GDM1 (cell line): ENCODE measurements at places on chromosomes 3 and 15.
A peak's percentile ranks its signal among the peaks of the same experiment; 100 is the strongest.

DNA sequence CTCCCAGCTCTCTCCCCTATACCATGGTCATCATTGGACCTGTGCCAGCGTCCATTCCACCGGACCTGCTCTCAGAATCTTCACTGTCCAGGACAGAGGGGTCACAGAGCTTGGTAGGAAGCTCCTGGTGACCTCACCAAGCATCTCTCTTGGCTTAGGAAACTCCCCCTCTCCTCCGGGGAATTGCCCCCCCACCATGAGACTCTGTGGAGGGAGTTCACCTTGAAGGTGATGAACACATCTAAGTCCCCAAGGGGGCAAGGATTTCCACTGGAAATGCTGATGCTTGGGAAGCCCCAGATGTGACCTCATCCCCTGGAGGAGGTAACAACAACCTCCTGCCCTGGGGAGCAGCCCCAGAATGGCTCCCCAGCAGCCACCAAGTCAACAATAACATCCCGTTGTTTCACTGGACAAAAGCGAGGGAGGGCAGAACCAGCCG, 3.2 kb downstream of the SEMA7A start:
- no peak for DNase-seq

- DNase-seq = no peak
Observed at GRCh38 chr3:31634476-31634875, 101.8 kb downstream of the STT3B start.

GRCh38 chr3:182309120-182309519, 484.2 kb upstream of the ATP11B start:
- DNase-seq = no peak

DNA sequence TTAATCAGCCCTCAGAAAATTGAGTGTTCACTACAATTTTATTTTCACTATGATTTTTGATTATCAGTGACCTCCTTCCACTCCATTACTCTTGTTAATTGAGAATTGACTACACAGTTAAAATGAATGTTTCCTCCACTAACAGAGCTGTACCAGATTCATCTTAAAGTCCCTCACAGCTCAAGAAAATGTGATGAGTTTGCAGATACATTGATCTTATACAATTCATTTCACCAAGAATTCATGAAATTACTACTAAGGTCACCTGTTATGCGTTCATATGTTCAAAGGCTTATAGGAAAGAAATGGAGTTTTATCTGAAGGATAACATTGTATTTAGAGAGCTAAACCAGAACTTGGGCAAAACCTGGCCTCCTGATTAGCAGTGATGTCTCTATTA, 17.5 kb downstream of the NMNAT3 start:
- no peak for DNase-seq

DNA sequence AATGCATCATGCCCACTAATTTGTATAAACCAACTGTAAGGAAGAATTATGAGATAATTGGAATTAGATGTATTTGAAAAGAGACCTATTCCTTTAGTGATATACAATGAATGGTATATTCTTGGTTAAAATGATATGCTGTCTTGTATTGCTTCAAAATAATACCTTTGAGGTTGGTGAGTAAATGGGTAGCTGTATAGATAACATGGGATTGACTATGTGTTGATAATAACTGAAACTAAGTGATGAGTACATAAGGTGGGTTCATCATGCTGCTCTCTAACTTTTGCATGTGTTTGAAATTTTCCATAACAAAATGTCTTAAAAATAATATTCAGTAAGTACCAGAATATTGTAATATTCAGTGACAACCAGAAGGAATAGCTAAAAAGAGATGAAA, 272.6 kb upstream of the ZPLD1 start:
- DNase-seq = no peak

- DNase-seq = no peak
Observed at GRCh38 chr3:112627419-112627818, 13.5 kb downstream of the CCDC80 start.

GRCh38 chr3:152339881-152340505, 71.3 kb downstream of the MBNL1 start:
- DNase-seq = no peak

- no peak for DNase-seq
Observed at GRCh38 chr3:161117646-161118045, 12.5 kb upstream of the B3GALNT1 start.

DNA sequence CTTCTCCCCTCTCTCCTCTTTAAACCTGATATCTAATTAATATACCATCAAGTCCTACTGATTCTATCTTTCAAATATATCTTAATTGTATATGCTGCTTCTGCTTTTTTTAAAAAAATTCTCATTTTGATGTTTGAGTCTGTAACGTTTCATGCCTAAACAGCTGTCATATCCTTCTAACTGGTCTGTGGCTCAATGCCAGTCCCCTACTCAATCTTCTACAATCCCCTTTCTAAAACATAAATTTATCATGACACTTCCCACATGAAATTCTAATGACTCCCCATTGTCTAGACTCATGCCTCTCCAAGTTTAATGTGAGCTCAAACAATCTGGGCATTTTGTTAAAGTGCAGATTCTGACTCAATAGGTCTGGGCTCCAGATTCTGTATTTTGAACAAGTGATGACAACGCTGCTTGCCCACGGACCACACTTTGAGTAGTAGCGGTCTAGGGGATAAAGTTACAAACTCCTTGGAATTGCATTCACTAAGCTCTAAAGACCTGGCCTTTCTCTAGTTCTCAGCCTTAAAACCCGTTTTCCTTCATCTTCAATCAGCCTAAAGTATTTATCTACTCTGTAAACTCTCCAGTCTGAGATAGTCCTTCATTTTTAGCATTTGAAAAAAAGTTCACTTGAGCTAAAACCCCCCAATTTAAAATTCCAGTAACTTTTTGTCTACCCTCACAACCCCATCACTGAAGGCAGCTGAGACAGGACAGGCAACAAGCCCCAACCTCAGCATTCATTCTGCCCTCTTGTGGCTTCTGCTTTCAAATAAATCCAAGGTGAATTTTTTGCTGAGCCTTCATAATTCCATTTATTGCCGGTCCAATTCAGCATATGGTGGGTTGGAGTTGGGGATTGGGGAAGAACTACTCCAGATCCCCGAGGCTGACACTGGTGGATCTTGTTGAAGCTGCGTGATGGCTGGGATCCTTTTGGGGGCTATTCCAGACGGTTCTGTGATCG, 88.1 kb upstream of the THRB start:
- DNase-seq = no peak

DNA sequence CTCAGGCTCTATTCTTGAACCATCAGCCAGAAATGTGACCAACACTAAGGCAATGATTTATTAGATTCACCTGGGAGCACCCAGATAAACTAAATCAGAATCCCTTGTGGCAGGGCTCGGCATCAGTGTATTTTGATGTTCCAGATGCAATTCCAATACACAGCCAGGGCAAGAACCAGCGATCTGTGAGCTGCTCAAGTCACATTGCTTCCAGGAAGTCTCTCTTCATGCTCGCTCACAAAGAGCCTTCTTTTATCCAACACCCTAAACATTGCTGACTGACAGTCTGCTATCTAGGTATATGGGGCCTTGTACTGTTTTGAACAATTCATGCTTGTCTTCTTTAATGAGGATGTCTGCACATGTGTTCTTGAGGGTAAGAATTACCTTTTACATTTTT, 40.9 kb upstream of the GOLGA8J start:
- no peak for DNase-seq

GRCh38 chr3:128176276-128176833, 23.1 kb downstream of the EEFSEC start:
- DNase-seq = no peak

DNA sequence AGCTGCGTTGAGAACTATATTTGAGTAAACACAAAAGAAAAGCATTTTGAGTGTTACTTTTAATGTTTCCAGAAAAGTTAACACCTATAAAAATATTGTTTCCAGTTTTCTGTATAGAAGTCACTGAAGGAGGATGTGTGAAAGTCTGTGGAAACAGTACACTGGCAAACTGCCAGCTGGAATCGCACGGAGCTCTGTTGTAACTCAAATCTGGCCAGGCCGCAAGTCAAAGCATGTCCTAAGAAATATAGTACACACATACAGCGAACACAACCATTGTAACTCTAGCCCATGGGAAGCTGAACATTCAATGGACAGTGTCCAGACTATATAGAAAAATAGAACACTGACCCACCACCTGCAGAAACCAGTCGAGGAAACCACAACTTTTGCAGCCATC, 657.2 kb downstream of the FHIT start:
- DNase-seq = no peak

DNA sequence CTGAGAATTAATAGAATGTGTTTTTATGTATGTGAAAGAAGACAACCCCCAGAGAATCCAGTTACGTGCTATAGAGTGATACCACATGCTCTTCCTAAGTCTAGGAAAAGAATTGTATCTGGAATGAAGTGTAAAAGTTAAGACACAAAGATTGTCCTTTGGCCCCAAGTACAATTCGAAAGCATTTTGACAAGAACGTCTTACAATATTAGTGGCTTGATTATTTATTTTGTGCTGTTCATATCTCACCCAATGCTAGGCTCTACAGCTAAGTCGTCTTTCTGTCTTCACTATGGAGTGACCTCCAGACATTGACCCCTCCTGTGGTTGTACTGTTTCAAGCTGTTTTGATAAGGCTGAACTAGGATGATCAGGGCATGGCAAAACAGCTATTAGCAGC, 345.7 kb upstream of the C2CD4B start:
- no peak for DNase-seq

DNA sequence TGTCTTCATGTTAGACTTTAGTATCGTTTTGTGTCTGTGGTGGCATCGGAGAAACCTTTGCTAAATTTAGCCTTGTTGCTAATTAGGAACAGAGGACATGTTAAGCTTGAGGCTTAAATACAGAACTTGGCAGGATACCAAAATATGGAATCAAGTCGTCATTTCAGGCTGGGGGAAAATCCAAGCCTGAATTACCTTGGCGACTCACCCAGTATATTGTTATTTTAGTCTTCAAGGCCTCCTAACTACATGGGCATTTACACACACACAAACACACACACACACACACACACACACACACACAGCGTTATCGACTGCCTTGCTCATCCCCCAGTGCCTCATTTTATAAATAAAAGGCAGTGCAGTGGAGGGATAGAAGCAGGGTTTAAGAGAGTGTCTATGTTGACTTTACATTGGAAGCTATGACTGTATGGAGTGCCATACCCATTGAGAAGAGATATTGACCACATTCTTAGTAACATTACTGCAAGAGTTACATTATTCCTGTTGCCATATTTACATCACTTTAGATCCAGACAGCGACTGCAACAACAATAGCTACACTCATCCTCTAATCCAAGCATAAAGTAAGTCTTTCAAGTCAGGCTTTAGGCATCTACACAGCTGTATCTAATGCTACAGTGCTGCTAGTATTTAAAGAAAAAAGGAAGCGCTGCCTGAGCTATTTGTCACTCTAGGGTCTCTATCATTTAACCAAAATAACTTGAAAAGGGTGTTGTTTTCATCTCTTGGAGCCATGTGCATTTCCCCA, 210.8 kb upstream of the SEMA6D start:
- DNase-seq = no peak

GRCh38 chr3:33064929-33065328, 32.0 kb downstream of the GLB1 start:
- DNase-seq = no peak

DNA sequence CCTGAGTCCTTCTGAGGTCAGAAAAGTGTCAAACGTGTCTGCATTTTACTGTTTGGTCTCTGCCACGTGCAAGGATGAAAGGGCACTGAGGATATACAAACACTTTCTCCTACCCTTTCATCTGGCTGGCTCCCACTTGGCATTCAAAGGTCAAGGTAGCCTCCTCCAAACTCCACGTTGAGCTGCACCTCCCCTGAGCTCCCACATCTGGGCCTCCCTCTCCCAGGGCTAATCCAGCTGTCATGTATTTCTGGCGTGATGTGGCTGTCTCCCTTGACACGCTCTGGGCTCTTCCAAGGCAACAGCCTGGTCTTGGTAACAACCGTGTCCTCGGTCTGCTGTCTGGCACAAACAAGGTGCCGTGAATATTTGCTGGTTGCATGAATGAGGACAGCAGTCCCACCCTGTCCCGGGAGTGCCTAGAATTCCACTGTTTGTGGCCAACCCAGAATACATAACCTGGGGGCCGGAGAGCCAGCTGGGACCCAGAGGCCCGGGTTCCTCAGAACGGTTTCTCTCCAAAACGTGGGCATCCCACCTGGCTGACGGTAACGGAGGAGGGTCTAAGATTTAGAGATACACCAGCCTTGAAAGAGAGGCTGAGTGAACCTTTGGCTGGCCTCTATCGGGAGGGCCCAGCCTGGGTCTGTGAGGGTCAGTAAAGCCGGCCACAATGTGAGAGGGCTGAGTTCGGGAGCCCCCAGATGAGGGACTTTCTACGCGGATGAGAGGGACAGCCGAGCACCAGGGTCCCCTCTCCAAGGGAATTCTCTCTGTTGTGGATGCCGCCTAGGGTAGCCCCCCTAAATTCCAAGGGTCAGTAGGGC, 767 bp downstream of the GLT8D1 start:
- DNase-seq = no peak

GRCh38 chr3:133833880-133834620, 28.4 kb downstream of the SRPRB start:
- no peak for DNase-seq

DNA sequence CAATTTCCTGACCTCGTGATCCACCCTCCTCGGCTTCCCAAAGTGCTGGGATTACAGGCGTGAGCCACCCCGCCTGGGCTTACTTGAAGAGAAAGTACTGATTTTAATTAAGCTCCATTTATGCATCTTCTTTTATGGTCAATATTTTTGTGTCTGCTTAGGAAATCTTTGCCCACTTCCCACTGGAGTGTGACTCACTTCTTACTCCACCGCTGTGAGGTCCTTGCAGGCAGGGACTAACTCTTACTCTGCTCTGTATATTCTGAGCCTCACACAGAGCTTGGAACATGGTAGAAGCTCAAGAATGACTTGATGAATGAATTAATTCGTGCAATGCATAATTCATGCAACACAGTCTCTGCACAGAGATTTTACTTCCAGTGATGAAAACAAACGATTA, 2.9 kb upstream of the TM4SF19 start:
- peak; percentile 10 for DNase-seq

GRCh38 chr3:75232216-75232615, 431.9 kb upstream of the FRG2C start:
- no peak for DNase-seq

DNA sequence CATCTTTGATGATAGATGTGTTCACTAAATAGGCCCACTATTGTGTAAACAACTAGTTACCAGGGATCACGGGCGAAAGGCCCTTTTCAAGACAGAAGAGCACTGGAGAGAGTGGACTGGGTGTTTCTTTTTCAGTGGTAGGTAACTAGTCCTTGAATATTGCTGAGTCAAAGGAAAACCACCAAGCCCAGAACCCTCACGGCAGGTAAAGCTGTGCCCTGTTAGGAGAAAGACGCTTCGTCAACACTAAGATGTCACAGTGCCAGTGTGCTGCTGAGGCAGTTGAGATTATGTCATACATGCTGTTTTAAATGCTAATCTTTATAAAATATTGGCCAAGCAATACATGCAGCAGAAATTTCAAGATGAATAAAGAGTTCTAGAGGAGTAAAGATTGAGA, 578.6 kb downstream of the PYDC2 start:
- no peak for DNase-seq

DNA sequence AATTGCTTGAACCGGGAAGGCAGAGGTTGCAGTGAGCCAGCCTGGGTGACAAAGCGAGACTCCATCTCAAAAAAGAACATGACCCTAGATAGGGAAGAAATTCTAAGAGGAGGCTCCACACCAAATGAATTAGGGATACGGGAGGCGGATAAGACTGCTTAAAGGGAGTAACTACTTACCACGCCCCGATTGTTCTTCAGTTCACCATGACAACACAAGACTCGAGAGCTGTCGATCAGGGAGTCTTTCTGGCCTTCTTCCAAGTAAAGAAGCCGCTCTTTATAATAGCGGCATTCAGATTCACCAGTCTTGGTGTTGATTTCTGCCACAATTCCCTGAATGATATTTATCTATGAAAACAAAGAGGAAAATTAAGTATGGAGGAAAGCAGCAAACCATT, 53.9 kb upstream of the TASOR start:
- no peak for DNase-seq
